ENCODE measurements at places on chromosomes 7 and 10.

DNA sequence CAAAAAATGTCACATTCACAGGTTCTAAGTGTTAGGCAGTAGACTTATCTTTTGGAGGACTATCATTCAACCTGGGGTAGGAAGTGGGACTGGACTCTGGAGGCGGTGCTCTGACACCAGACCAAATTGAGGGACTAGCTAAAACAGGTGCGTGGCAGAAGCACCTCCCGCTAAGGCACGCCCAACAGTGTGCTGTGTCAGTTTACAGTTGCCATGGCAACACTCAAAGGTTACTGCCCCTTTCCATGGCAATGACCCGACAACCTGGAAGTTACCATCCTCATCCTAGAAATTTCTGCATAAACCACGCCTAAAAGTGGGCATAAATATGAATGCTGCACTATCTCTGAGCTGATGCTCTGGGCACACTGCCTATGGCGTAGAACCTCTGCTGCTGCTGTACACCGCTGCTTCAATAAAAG is 14.0 kb upstream of the BLNK start:
- DNase-seq = no peak

DNA sequence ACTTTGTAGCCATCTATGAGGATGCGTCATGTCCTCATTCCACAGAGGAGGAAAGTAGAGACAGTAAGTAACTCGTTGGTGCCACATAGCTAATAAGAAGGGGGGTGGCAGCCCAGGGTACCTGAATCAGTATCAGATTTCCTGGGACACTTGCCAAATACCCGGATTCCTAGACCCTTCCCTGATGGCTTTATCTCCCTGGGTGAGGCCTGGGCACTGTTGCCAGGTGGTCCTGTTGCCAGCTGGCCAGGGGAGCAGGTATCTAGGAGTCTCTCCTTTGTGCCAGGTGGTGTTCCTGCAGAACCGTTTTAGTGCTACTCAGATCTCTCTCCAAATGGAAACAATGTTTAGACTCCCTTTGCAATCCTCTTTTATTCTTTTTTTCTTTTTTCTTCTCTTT is 12.7 kb downstream of the SLC29A3 start:
- DNase-seq = no peak

DNA sequence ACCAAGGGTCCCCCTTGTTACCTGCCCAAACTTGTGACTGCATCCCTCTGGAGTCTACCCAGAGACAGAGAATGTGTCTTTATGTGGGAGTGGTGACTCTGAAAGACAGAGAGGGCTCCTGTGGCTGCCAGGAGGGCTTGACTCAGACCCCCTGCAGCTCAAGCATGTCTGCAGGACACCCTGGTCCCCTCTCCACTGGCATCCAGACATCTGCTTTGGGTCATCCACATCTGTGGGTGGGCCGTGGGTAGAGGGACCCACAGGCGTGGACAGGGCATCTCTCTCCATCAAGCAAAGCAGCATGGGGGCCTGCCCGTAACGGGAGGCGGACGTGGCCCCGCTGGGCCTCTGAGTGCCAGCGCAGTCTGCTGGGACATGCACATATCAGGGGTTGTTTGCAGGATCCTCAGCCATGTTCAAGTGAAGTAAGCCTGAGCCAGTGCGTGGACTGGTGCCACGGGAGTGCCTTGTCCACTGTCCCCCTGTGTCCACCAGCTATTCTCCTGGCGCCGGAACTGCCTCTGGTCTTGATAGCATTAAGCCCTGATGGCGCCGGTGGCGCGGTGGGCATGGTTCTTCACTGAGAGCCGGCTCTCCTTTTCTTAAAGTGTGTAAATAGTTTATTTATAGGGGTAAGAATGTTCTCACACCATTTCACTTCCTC is 19.4 kb upstream of the SH2D4B start:
- DNase-seq = no peak

- no peak for DNase-seq
Measured at GRCh38 chr10:114308531-114309363, 69.7 kb downstream of the VWA2 start.

GRCh38 chr10:132677096-132677472 is 108.9 kb downstream of the NKX6-2 start:
- no peak for DNase-seq

- no peak for DNase-seq
Measured at GRCh38 chr7:66400400-66400799, 195.3 kb downstream of the TPST1 start.

DNA sequence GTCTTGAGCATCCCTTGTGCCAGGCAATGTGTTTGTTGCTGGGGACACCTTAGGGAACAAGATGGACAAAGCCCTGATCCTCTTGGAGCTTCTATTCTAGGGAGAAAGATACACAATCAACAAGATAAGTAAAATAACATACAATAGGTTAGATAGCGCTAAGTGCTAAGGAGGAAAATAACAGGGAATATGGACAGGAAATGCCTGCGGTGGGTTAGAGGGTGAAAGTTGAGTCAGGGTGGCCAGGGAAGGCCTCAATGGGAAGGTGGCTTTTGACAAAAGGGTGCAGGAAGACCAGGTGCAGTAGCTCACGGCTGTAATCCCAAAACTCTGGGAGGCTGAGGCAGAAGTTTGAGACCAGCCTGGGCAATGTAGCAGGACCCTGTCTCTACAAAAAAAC is 38.3 kb upstream of the MYL10 start:
- DNase-seq = no peak

GRCh38 chr10:117201826-117202225 is 4.5 kb downstream of the KCNK18 start:
- DNase-seq = no peak

GRCh38 chr10:53839440-53840039 is 961.5 kb downstream of the PCDH15 start:
- DNase-seq = no peak

- no peak for DNase-seq
Measured at GRCh38 chr10:35843524-35844181, 201.6 kb upstream of the FZD8 start.

- DNase-seq = no peak
Measured at GRCh38 chr7:54847921-54848320, 88.9 kb upstream of the SEC61G start.

DNA sequence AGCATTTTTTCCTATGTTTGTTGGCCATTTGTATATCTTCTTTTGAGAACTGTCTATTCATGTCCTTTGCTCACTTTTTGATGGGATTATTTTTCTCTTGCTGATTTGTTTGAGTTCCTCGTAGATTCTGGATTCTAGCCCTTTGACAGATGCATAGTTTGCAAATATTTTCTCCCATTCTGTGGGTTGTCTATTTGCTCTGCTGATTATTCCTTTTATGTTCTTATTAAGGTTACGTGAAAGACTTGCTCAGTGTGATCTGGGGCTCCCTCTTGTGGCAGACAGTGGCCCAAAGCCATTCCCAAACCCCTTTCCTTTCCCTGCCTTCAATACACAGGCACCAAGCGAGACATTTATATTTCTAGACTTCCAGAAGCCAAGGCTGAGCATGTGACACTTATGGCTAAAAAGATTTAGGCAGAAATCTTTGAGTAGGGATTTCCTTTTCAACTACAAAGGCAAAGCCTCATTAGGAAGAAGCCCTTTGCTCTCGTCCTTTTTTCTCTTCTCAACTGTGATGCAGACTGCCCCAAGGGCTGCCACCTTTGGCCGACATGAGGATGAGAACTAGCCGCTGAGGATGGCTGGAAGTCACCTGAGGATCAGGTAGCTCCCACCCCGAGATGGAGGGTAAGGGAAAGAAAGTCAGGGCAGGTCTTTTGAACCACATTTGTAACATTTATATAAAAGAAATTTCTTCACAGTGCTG is 23.6 kb downstream of the ST8SIA6 start:
- no peak for DNase-seq

GRCh38 chr10:101061624-101062231 is at the start of gene KAZALD1:
Gene KAZALD1 (plus strand): TSS chr10:101061989. CDS start chr10:101062593, 604 bp downstream.
- DNase-seq = no peak

GRCh38 chr7:102933763-102934162 is 21.0 kb downstream of the LRRC17 start:
- DNase-seq = no peak

DNA sequence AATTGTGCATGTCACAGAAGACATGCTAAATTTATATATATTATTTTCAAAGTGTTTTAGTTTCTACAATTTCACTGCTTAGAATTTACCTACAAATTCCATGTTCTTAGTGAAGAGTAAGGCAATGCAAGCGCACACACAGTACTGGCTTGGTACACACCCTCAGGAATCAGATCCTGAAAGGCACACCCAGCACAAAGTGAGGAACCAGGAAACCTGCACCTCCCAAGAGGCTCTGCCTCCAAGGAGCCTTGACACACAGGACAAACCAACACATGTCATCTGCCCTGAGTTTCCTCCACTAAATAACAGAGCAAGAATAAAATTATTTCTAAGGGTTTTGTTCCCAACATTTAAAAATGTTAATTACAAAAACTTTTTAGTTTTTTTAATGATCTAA is 156.2 kb downstream of the PARD3 start:
- DNase-seq = no peak

All from stimulated activated CD8-positive, alpha-beta memory T cell treated with anti-CD3 and anti-CD28 coated beads, Interleukin-15, amount 100 ng/mL, for 4 hours (primary cell).